ENCODE measurements at places on chromosomes 7 and 10.

DNA sequence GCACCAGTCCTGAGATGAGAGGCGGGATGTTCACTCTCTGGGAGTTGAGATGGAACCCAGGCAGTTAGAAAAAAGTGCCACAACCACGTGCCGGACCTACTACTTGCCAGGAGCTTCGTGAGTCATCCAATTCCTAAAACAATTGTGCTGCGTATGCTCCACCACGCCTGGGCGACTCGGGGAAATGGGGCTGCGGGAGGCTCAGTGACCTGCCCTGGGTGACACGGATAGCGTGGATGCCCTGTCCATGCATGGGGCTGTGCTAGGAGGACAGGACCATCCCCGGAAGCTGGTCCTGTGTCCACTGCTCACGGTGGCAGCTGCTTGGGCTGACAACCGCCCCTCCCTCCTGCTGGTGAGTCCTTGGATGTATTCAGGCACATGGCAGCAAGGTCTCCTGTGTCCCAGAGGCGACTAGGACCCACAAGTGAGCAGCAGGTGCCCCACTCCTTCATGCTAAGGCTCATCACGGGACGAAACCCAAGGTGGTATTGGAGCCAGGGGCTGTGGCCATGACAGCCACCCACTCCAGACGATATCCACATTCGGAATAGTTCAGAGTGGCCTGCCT, 90.4 kb downstream of the BMS1 start:
- no peak for DNase-seq

DNA sequence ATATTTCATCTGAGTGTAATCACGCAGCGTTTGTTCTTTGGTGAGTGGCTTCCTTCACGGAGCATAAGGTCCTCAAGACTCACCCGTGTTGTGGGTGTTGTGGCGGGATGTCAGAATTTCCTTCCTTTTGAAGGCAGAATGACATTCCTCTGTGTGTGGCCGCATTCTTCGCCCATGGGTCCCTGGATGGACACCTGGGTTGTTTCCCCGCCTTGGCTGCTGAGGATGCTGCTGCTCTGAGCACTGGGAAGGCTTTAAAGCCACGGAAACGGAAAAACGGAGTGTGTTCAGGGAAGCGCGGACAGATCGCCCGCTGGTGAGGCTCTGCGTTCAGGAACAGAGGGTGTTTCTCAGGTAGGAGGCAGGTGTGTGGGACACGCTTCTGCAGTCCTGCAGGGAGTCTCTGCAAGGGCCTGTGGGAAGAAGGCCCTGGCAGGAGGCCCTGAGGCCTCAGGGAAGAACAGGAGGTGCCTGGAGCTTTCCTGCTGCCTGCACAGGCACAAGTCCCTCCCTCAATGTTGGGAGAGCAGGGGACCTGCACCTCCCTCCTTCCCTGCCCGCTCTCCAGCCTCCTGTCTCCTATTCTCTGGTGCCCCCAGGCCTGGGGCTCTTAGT, 35.7 kb upstream of the SHH start:
- no peak for DNase-seq

DNA sequence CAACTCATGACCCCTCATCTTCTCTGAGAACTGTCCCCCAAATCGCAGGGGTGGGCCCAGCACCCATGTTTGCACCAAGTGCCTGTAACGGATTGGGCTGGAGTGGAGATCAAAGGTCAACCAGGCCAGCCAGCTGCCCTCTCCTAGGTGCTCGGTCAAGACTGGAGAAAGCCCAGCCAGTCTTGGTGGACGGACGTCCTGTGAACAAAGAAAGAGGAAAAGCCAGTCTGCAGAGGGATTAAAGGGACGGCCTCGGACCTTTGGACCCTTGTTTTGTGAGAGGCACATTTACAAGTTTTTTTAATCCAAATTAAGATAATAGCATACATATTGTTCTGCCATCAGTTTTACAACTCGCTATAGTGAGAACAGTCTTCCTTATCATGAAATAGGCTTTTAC, 31.7 kb upstream of the GALNTL5 start:
- DNase-seq, result no peak

DNA sequence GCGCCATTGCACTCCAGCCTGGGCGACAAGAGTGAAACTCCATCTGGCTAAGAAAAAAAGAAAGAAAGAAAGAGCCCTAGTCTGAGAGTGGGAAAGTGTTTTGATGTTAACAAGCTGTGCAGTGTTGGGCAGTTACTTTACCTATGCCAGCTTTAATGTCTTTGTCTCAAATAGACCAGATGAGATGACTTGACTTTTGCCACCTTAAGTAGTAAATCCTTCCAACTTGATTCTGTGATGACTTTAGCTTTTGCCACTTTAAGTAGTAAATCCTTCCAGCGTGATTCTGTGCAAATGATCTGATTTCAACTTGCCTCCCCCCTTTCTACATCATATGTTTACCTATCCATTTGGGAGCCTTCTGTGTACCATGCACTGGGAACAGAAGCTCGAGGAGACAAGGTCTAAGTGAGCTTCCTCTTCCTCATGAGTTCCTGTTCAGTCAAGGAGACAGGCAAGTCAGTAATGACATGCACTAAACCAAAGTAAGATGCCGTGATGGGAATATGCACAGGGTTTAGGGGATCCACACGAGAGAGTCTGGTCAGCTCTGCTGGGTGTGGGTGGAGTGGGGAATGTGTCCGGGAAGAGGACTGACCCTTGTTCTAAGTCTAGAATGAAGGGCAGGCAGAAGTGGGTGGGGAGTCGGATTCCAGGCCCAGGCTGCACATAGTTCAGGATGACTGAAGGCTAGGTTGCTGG, 17.2 kb downstream of the INPP5F start:
- no peak for DNase-seq

- no peak for DNase-seq
Measured at GRCh38 chr7:122528879-122529481, 169.9 kb downstream of the RNF133 start.

- peak; percentile 67 for DNase-seq
Measured at GRCh38 chr7:13990984-13991790, 1.7 kb upstream of the ETV1 start.

Measured in stimulated activated CD4-positive, alpha-beta T cell treated with anti-CD3 and anti-CD28 coated beads, Interleukin-2, amount 100 ng/mL, for 24 hours (primary cell).